ENCODE measurements at places on chromosomes 3 and 15. TPM values are rescaled to one million over a fixed set of nuclear protein-coding genes. Genes with fewer than 3 reads are reported as not detected.

GRCh38 chr3:140093742-140094141, 158.8 kb downstream of the CLSTN2 start:
- peak; percentile 73 for DNase-seq

DNA sequence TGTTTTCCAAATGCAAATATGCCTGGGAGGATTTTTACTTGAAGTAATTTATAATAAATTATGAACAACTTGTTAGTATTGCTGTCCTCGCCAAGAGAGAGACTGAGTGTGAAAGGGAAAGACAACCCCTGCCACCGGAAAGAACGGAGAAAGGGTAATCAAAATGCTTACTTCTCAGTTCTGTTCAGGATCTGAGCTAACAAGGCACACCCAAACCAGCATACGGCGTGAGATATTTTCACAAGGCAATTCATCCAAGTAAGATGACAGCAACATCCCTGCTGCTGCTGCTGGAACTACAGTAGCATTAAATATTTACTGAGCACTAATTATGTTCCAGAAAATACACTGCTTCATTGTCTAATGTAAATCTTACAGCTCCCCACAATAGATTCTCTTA, 96.1 kb downstream of the KBTBD8 start:
- DNase-seq = no peak

TRAIP gene
- 5.4 TPM for total RNA-seq

GOLGA8O gene
- not detected for total RNA-seq

EAF2 gene
- total RNA-seq = 1.5 TPM

GRCh38 chr15:56042031-56042430, 48.6 kb upstream of the NEDD4 start:
- DNase-seq = no peak

Data from kidney epithelial cell (primary cell).